Psoas muscle (tissue), 8 donors: ENCODE measurements at places on chromosomes 4 and X. TPM values are rescaled to one million over a fixed set of nuclear protein-coding genes. Genes with fewer than 3 reads are reported as not detected.

The DMRTC1 gene
- not detected for polyA plus RNA-seq

The IL13RA1 gene
- polyA plus RNA-seq, result 16.9 TPM

The EDA2R gene
- polyA plus RNA-seq, result 0.04 TPM

The NAP1L2 gene
- polyA plus RNA-seq, result 0.63 TPM

The PAGE1 gene
- not detected for polyA plus RNA-seq

The TRPC3 gene
- polyA plus RNA-seq, result 0.04 TPM

The GLOD5 gene
- polyA plus RNA-seq, result not detected

The ADGRL3 gene
- 0.08 TPM for polyA plus RNA-seq

The COL4A6 gene
- 0.18 TPM for polyA plus RNA-seq

The MAOA gene
- polyA plus RNA-seq, result 67.8 TPM

The TCEAL8 gene
- polyA plus RNA-seq, result 11.0 TPM

The RHOXF2 gene
- polyA plus RNA-seq, result not detected

The SSX2B gene
- not detected for polyA plus RNA-seq

The SMIM43 gene
- polyA plus RNA-seq, result 0.03 TPM

The UGT2B7 gene
- not detected for polyA plus RNA-seq

The EXOC1 gene
- polyA plus RNA-seq, result 23.8 TPM

The AKAP14 gene
- not detected for polyA plus RNA-seq

The MAGED2 gene
- polyA plus RNA-seq, result 50.8 TPM

The TMPRSS11B gene
- not detected for polyA plus RNA-seq

The HTR2C gene
- polyA plus RNA-seq, result not detected

The PIR gene
- 11.0 TPM for polyA plus RNA-seq

The SERPINA7 gene
- polyA plus RNA-seq, result not detected

The GPR82 gene
- 0.01 TPM for polyA plus RNA-seq

The DDIT4L gene
- 84.2 TPM for polyA plus RNA-seq

The GABRG1 gene
- not detected for polyA plus RNA-seq

The HMX1 gene
- not detected for polyA plus RNA-seq

The SPACA5 gene
- not detected for polyA plus RNA-seq

The TRPC5OS gene
- not detected for polyA plus RNA-seq

The SLC26A1 gene
- polyA plus RNA-seq, result 0.06 TPM

The AMBN gene
- not detected for polyA plus RNA-seq

The KCND1 gene
- polyA plus RNA-seq, result 0.30 TPM

The KDR gene
- polyA plus RNA-seq, result 4.5 TPM

The MGST2 gene
- polyA plus RNA-seq, result 47.0 TPM

The KIF4A gene
- not detected for polyA plus RNA-seq

The SYTL4 gene
- 1.4 TPM for polyA plus RNA-seq

The BBS7 gene
- 4.0 TPM for polyA plus RNA-seq

The IL21 gene
- polyA plus RNA-seq, result not detected

The TLR10 gene
- polyA plus RNA-seq, result 0.01 TPM

The GPR50 gene
- polyA plus RNA-seq, result not detected

The PGAM4 gene
- not detected for polyA plus RNA-seq

The GPR173 gene
- 0.08 TPM for polyA plus RNA-seq

The PCDH19 gene
- 0.23 TPM for polyA plus RNA-seq

The COL4A5 gene
- 1.1 TPM for polyA plus RNA-seq

The RAB33A gene
- polyA plus RNA-seq, result 0.16 TPM

The ADH1C gene
- 4.7 TPM for polyA plus RNA-seq

The STK26 gene
- 0.25 TPM for polyA plus RNA-seq

The MGAT4D gene
- not detected for polyA plus RNA-seq

The MAGEC2 gene
- not detected for polyA plus RNA-seq

The SYNPO2 gene
- 861 TPM for polyA plus RNA-seq

The ADGRA3 gene
- 16.9 TPM for polyA plus RNA-seq

The NMU gene
- polyA plus RNA-seq, result not detected

The CCDC110 gene
- polyA plus RNA-seq, result 0.07 TPM

The CHRDL1 gene
- 2.3 TPM for polyA plus RNA-seq

The HSD17B13 gene
- polyA plus RNA-seq, result 0.03 TPM
